ENCODE measurements at places on chromosomes 7 and 10.

DNA sequence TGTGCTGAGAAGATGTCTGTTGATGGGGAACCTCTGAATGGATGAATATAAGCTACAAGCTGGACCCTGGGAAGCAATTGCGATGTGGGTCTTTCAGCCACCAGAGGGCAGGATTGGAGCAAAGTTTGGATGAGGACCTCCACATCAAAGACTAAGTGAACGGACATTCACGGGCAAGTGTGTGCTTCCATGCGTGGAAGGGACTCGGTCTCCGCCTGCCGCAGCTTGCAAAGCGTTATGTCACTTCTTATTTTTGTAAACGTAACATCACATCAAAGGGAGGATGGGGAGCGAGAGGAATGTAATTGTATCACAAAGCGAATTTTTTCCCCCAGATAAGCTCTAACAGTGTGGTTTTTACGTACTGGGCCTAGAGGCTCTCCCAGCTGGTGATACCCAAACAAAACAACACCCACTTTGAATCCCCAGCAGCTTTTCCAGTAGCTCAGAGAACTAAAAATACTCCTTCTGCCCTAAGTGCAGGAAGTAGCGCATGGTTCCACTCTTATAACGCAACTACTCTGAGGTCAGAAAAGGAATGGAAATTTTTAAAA lies 65.0 kb downstream of the VWA2 start:
- ATAC-seq, result peak; percentile 68

- ATAC-seq, result no peak
These were observed 19.2 kb upstream of the DDC start for GRCh38 chr7:50584386-50584785.

DNA sequence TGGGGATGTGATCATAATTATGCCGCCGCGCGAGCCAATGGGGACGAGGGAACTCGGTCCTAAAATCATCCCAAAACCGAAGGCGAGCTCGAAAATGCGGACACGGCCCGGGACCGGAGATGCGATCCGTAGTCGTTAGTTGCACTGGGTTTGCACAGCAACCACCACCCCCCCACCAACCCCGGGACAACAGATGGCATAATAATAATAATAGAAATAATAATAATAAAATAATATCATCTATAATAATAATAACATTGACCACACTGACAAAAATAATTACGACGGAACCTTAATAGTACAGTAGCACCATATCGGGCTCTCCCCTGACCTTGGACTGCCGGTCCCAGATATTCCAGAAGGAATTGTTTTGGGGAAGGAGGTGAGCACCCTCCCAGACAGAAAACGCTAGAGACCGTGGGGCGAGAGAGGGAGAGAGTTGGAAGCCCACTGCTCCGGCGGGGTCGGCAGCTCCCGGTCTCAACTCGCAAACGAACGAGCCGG lies 1.1 kb upstream of the EMX2 start:
- ATAC-seq, result no peak

GRCh38 chr10:89502549-89502948 lies 32.8 kb downstream of the SLC16A12 start:
- no peak for ATAC-seq

- no peak for ATAC-seq
These were observed 44.8 kb downstream of the GNAT3 start for GRCh38 chr7:80467069-80467468.

GRCh38 chr10:78864761-78865537 lies 203.8 kb upstream of the ZMIZ1 start:
- ATAC-seq, result no peak

Data from motor neuron (in vitro differentiated cells).